ENCODE measurements at places on chromosomes 5 and 9.

- DNase-seq, result peak; percentile 13
Measured at GRCh38 chr5:176810687-176811501, 535 bp downstream of the UNC5A start.

DNA sequence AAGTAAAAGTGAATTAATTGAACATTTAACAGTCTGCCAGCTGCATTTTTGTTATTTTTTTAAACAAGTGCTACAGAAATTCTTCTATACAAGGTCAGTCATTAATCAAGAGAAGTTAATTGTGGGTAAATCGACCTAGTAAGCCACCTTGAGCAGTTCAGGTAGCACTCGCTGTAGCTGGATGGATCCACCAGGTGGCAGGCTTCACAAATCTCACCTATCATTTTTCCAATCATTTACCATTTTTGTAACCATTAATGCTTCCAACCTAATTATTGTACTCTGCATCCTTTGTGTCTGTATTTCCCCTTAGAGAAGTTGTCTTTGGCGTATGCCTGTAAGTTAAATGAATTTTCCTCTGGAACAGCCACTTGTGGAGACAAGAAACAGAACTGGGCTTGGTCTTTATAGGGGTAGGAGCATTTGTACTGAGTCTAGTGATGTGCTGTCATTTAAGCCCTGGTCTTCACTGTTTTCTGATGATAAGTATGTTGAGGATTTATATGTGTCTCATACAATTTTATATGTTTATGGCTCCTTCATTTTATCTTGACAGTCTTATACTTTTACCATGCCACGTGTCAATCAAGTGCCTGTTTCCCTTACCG, 39.5 kb downstream of the CD180 start:
- DNase-seq, result peak; percentile 38

- DNase-seq, result no peak
Measured at GRCh38 chr9:135805422-135806022, 101.8 kb downstream of the CAMSAP1 start.

DNA sequence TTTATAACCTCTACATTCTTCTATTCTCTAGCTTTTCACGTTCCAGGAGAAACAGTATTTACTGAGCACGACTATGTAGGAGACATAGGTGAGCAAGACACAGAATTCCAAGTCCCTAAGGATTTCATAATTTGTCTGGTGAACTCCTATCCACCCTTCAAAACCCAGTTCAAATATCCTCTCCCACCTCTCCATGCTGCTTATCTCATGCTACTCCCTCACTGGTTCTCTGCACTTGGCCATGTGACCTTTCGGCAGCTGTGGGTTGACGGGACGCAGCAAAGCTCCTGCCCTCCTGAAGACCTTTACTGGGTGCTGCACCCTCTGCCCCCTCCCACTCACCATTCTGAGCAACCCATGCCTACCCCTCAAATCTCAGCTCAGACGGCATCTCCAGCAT, 173.2 kb downstream of the RGS3 start:
- DNase-seq, result no peak

- no peak for DNase-seq
Measured at GRCh38 chr9:23822261-23823169, 3.5 kb downstream of the ELAVL2 start.
